ENCODE measurements at places on chromosomes 11 and 22.

DNA sequence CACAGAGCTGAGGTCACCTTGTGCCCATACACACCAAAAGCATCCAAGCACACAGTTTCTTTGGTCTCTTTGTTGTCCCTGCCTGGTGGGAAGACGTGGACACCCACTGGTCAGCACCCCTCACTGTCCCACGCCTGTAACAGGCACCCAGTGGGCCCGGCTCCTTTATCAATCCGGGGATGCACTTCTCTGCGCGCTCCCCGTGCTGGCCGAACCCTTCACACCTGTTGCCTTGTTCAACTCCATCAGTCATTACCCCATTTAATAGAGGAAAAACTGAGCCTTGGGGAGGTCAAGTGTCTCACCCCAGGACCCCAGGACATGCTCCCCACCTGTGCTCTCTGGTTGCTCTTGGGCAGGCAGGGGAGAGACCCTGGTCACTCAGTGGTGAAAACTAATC, 49.7 kb upstream of the FGF3 start:
- no peak for DNase-seq

DNA sequence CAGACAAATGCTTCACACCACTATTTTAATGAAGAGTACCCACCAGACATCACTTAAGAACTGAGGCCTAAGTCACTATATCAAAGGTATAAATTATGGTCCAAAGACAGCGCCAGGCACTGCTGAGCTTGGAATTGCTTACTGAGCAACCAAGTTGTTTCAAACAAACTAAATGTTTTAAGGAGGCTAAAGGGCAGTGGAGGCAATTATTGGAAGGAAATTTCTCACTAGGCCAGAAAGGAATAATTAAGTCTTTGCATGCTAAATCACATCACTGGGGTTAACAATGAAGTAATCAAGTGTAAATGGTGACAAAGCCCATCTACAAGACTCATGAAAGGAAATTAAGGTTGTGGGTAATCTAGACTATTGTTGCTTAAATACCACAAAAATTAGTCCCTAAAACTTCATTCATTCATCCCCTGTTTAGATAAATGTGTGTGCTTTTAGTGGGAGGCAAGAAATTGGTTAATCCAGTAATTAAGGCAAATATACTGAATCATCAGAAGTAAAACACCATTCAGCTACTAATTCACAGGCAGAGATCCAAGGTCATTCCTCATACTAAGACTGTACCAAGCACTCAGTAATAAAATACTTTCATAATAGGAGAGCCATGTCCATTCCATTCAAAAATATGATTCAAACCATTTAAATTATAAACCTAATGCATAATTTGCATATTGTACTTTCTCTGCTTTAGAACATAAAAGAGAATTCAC, 21.2 kb downstream of the LGR4 start:
- DNase-seq, result no peak

GRCh38 chr22:26122920-26123468, 46.3 kb upstream of the SEZ6L start:
- no peak for DNase-seq

DNA sequence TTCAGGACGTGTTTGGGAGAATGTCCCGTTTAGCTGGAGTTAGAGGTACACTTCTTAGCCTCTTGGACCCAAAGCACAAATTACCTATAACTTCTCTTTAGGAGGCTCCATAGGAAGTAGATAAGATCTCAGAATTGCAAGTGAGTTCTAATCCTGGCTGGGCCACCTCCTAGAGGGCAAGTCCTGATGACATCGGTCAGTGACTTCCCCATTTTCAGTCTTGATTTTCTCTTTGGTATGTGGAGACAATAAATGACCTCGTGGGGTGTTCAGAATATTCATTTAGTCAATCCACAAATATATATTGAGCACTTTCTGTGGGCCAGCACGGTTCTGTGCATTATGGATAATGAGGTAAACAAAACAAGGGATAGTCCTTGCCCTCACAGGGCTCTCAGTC, 208.6 kb downstream of the CWF19L2 start:
- no peak for DNase-seq

DNA sequence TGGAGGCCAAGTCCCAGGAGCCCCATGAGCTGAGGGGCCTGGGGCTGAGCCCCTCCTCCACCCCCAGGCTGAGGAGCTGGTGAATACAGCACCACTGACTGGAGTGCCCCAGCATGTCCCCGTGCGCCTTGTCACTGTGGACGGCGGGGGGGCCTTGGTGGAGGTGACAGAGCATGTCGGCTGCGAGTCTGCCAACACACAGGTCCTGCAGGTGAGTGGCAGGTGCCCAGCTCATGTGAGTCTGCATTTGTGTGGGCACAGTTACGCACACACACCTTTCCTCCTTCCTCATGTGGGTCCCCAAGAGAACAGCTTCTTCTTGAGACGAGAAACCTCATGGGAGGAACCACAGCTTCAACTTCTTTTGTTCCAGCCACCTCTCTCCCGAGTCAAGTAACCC, 7.7 kb downstream of the TMEM132A start:
- no peak for DNase-seq

DNA sequence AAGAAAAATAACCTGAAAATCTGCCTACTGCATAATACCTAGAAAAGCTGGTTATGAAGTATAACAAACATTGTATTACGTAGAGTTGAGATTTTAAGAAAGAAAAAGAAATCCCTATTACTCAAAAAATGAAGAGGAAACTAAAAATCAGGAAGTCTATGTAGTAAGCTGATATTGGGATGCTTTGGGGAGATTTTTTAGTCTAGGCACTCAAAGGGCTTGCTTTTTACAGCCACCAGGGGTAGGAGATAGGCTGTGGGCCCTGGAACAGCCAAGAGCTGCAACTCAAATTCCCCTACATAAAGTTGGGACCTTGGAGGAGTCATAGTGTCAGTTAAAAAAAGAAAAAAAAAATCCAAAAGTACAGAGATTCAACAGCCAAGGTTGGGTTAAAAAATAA, 90.4 kb downstream of the RELT start:
- DNase-seq, result no peak

DNA sequence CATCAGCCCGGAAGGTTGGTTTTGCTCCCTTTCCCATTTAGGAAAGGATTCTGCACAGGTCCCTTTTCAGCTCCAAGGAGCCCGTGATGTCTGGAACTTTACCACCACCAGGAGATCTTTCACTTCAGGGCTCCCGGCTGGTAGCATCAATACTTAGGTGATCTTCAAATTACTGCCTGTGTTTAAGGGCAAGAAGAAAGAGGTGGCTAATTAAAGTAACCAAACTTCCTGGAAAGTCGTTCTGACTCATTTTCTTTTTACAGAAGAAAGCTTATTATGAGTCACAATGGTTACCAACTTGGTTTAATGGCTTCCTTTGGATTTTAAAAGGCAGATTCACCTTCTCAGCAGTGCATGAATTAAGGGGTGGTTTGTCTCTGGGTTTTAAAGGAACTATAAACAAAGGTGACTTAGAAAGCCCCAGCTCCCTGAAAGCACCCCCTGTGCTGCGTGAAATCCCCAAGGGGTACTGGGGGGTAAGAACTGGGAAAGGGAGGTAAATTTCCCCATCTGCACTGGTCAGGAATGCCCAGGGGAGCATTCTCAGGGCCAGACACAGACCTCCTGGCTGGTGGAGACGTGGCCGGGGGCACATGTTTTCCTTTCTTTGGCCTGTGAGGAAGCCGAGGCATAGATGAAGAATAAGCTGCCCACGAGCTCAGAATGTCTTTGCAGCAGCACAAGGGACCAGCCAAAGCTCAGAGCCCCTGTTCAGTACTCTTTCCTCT, 8.8 kb downstream of the POU2F3 start:
- no peak for DNase-seq

DNA sequence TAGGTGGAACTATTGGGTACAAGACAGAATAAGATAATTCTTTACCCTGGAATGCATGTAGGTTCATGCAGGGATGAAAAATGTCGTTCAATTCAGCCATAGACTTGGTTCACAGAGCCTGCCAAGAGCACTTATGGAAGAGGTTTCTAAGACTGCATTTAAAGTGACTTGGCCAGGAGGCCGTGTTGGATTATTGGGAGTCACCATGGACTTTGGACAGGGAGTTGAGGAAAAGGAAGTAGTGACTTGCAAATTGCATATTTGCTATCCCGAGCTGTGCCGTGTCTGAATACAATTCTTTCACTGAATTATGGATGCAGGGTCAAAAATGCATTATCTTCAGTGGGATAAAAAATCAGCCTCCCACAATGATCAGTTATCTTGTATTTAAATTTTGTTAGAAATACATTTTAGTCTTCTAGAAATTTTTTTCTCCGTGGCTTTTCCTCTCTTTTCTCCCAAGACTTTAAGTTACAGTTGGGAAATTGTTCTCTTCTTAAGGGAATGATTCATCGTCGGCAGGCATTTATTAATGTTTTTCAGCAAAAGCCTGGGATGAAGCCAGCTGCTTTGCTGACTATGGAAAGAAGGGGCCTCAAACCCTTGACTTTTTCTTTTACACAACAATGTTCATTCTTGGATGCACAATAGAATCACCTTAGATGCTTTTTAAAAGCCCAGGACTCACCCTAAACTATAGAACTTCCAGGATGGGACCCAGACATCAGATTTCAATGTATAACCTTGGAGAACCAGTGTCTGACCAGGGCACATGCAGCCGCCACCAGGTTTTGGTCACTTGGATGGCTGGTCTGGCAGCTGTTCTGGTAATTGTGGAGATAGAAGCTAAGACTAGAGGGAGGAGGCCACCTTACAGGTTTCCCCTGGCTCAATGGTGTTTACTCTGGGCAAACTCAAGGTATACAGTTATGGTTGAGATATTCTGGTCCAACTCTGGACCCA, 70.8 kb downstream of the FAT3 start:
- DNase-seq, result no peak

- no peak for DNase-seq
Observed at GRCh38 chr11:4048340-4048739, 46.3 kb upstream of the RRM1 start.

DNA sequence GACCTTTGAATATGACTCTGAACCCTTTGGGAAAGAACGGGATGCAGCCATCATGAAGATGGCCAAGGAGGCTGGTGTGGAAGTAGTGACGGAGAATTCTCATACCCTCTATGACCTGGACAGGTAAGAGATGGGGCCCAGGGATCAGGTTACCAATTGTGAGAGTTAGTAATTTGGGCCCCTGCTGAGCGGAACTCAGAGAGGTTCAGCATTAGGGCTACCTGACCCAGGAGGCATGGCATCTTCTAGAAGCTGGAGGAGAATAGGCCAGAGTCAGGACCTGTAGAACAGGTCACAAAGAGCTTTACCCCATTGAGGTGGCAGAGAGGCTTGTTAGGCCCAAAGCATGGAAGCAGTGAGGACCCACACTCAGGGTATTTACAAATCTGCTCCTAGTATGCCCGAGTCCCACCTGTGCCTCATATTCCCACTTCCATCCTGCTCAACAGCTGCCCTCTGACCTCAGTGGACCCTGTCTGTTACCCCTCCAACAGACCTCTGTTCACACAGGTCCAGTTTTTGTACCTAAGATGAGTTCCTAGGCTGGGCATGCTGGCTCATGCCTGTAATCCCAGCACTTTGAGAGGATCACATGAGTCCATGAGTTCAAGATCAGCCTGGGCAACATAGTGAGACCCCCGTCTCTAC, 11.6 kb downstream of the CRY2 start:
- DNase-seq, result no peak

GRCh38 chr22:41315586-41315985, 14.3 kb downstream of the ZC3H7B start:
- DNase-seq, result no peak

DNA sequence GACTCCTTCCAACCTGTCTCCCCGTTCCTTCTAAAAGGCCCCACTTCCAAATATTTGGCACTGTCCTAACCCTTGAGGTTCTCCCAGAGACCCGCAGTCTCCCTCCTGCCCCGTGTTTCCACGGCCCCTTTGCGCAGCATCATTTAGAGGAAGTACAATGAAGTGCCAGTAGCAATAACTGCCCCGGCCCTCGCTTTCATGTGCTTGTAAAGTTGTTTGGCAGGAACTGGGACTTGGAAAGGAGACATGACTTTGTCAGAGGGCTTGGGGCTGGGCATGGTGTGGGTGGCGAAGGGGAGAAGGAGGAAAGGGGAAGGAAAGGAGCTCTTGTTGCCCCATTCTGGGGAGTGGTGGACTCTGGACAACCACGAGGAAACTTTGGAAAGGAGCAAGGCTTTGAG, 2.6 kb downstream of the CD44 start:
- no peak for DNase-seq

GRCh38 chr22:24580276-24580675, 12.6 kb downstream of the LRRC75B start:
- DNase-seq, result no peak

GRCh38 chr22:24424001-24424900, 3.1 kb upstream of the ADORA2A start:
- no peak for DNase-seq

DNA sequence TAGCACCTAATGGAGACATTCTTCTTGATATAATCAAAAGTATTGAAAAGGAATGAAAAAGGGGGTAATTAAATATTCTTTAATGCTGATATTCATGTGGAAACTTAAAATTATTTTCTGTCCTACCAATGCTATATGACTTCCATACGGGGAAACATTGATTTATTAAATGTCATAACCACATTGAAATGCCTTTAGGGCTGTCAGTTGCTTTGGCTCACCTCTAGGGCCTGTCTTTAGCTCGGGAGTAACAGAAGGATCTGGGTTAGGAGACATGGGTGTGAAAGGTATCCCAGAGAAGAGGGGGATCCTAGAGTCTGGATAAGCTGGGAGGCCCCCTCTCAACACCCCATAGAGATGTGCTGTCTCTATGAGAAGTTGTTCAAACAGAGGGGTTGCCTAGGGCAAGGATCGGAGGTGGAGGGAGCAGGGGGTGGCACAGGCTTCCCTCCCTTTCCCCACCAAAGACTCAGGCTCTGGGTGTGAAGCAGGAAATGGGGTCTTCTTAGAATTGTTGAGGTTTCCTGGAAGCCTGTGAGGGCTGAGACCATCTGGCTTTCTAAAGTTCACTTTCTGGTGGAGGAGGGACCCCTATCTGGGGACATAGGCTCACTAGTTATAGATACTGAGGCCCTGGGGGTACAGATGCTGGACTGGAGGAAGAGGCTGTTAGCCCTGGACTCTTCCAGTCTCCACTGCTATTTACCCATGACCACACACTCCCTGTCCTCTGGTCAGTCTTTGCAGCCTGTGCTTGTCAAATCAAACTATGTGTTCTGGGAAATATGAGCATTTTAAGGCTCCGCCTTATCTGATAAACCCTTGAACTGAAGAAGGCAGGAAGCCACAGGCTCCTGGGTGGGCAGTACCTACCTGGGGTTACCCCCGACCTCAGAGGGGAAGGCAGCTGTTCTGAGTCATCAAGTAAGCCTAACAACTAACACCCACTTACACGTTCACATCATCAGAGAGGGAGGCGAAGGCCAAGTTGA, 55.8 kb upstream of the RRAS2 start:
- DNase-seq, result no peak

Measured in endothelial cell of umbilical vein (primary cell).